Osteocyte (in vitro differentiated cells): ENCODE measurements at places on chromosomes 7 and 10. TPM values are rescaled to one million over a fixed set of nuclear protein-coding genes. Genes with fewer than 3 reads are reported as not detected.

DNA sequence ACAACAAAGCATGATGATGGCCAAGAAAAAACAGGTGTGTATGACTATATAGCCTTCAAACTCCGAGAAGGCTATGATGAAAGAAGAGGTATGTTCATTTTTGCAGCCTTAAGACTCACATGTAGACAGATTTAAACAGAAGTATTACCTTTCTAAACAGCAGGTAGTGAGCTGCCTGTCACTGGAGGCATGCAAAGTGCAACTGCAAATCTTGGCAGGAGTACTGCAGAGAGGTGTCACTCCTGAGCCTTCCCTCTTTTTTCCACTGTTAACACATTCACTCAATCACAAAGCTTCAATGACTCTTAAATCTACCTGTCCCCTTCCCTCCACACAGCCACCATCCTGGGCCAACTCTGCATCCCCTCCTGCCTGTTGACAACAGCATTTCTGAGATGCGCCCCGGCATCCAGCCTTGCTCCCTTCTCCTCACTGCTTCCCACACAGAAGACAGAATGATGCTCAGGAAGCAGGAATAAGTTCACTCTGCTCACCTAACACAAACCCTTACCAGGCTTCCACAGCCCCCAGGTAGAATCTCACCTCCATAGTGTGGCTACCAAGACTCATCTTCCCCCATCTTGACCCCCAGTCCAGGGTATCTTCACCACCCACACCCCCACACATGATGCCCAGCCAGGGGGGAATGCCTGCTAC, 161.9 kb upstream of the ZMIZ1 start:
- DNase-seq, result peak; percentile 6

DNA sequence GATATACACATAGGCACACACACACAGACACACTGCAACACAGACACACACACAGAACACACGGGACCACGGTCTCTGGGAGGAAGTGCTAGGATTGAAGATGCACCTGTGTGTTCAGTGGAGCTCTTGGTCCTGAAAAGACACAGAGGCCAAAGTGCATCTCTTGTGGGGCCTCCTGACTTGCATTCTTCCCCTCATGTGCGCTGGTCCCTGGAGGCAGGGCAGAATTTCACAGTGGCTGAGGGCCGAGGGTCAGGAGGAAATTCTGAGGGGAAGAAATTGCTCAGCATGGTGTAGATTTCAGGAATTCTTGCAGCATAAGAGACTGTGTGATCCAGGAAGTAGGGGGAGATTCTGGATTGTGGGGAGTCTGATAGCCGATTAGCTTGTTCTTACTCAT, 35.9 kb downstream of the WDFY4 start:
- DNase-seq, result no peak

DNA sequence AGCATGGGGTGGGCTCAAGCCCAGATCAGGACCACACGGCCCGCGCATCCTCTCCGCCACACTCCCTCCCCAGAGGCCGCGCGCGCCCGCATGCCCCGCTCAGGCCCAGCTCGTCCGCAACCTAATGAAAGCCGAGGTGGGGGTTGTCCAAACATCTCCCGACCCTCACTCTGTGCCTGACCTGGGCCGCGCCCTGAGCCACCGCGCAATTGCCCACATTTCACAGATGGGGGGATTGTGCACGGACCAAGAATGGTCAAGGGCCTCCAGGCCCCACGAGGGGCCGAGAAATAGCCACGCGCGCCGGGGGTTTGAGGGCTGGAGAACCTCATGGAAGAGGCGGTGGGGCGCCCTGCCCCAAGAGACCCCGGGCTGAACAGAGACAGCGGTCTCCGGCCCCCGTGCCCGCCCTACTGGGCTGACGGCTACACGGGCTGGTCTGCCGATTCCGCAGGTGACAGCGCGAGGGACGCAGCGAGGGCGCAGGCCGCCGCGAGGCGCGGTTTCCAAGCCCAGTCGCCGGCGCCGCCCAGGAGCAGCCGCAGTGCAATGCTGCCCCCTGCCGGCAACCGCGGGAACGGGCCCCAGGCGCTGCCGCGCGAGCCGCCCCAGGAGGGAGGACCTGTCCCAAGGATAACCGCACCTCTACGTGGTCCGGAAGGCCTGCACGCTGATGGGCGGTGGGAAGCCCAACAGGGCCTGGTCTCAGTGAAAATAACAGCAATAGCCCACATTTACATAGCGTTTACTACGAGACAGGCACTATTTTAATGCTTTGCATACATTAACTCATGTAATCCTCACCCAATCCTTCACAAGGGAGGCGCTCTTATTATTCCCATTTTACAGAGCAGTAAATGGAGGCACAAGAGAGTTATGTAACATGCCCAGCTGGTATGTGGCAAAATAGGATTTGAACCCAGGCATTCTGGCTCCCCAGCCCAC, 10.5 kb upstream of the GRID1 start:
- peak; percentile 96 for DNase-seq

DNA sequence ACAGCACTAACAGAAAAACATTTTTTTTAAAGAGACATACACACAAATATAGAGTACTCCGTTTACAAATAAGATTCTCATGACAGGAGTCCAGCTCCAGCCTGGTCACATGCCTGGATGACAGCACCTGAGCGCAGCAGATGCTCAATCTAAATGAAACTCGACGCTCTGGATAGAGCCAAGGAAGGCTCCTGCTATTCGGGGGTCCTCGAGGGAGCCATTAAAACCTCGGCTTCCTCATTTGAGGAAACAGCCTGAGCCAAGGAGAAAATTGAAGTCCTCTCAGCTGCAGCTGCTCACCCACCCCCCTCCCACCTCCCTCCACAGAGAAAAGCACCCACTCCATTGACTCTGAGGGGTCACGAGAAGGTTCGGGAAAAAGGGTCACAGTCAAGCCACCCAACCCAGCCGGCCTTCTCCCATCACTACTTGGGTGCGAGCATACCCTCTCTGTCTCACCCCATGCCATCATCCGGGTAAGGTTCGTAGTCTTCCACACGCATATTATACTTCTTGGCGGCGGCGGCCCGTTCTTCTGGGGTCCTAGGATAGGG, 673 bp downstream of the NDUFB8 start:
- peak; percentile 25 for DNase-seq

DNA sequence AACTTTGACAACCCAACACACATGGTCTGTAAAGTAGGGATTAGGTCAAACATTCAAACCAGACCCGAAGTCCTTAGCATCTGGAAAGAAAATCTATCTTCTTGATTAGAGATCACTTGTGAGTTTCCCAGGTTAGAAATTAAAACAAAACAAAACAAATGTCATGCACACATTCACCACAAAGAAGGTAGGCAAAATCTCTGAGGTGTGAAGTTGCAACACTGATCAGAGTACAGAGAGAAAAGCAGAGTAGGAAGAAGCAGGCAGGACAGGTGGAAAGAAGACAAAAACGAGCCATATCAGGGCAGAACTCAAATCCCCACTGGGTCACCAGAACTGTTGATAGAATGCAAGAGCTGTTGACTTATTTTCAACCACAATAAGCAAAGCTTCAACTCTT, 102.8 kb upstream of the THSD7A start:
- no peak for DNase-seq

DNA sequence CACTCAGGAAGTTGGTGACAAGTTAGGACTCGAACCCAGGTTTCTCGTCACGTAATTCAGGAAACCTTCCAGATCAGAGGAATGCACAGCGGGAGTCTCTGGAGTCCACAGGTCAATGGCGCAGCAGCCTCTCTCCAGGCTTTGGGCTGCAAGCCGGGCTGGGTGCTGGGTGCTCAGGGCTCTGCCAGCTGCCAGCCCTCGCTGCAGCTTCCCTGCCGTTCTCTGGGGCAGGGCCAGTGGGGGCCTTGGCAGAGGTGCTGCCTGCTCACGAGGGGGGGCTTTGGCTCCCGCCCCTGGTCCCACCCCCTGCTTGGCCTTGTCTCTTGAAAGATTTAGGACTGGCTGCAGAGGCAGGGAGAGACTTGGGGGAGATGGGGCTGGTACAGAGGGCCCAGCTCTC, at the start of gene TACR2:
TACR2 (minus strand) TSS at position 224 of the 400 bp plus-strand sequence. CDS start 595 bp downstream, outside the sequence.
- DNase-seq, result no peak

DNA sequence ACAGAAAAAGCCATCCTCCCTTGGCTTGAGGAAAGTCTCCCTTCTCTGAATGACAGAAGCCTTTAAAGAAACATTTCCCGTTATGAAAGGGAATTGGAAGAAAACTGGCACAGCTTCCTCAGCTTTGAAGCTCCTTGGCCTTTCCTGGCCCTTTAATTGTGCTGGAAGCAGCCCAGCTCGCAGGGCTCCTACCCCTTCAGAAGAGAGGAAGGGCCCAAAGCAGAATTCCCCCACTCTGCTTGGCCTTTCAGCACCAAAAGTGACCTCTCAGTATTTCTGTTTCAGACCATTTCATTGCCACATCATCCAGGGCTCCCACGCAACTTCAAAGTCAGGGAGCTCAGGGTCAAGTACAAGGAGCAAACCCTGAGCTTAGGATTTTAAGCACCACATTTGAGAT, 4.2 kb downstream of the AFAP1L2 start:
- no peak for DNase-seq

DNA sequence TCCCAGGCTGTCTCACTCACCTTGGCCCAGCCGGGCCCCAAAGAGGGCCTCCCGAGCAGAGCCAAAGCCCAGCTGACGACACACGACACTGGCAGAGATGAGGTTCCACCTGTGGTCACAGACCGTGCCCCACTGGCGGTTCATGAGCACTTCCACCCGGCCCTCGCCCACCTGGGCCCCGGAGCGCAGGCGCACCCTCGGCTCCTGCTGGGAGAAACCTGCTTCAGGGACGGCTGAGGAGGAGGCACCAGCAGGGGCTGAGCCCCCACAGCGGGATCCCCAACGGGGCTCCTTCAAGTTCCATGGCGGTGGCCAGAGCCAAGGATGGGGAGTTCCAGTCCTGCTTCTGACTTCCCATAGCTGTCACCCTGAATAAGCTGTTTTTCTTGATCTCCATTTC, 10.0 kb downstream of the LOXL4 start:
- DNase-seq, result no peak

GRCh38 chr10:73772281-73773151, 9.3 kb upstream of the CHCHD1 start:
- peak; percentile 96 for DNase-seq

DNA sequence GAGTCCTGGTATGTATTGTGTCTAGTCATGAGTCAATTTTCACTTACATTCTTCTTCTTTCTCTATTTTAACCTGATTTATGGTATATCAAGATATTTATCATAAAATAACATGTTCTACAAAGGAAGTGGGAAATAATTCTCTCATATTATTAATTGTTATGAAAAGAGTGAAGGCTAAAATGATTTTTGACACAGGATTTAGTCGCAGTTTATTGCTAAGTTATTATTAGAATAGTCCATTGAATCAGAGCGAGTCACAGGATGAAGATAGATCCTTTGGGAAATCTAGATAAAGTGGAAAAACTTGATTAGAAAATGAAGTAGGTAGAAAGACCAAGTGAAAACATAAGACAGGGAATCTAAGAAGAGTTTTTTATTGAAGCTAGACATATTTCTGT, 184.3 kb upstream of the DGKB start:
- no peak for DNase-seq

GRCh38 chr7:41003611-41003940, 699.3 kb downstream of the INHBA start:
- no peak for DNase-seq

- no peak for DNase-seq
Measured at GRCh38 chr10:70677620-70678249, 5.4 kb downstream of the ADAMTS14 start.

- DNase-seq, result no peak
Measured at GRCh38 chr10:114471906-114472876, 67.9 kb upstream of the AFAP1L2 start.

DNA sequence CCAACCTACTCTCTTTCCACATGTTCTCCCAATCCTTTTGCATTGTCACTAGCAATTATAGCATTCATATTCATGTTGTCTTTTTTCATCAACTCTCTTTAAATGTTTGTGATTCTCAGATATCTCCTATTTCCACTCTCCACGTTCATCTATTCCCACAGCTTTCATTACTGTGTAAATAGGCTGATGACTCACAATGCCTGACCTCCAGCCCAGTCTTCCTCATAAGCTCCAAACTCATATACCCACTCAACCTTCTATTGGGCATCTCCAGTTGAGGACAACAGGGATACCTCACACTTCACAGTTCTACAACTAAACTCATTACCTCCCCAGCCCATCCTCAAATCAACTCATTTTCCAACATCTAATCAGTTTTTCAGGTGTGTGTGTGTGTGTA, 194.1 kb downstream of the DGKI start:
- DNase-seq, result no peak

GRCh38 chr7:93232673-93233018, 480 bp downstream of the VPS50 start:
- DNase-seq, result no peak

GRCh38 chr7:6430271-6430940, 17.3 kb downstream of the DAGLB start:
- no peak for DNase-seq

DNA sequence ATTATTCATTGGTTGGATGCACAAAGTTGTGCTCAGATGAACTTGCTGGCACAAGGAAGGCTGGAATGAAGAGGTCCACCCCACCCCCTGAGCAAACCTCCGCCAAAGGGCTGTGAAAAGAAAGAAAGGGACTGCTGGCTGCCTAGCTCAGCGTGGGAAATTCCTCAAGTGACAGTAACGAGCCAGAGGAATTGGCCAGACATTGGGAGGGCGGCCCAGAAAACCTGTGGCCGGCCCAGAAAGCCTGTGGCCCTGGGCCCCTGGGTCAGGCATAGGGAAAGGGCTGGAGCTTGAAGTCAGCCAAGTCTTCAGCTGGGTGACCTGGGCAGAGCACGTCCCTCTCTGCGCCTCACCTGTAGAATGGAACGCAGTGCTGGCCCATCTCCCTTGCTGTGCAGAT, 30.6 kb upstream of the CTBP2 start:
- DNase-seq, result peak; percentile 65

DNA sequence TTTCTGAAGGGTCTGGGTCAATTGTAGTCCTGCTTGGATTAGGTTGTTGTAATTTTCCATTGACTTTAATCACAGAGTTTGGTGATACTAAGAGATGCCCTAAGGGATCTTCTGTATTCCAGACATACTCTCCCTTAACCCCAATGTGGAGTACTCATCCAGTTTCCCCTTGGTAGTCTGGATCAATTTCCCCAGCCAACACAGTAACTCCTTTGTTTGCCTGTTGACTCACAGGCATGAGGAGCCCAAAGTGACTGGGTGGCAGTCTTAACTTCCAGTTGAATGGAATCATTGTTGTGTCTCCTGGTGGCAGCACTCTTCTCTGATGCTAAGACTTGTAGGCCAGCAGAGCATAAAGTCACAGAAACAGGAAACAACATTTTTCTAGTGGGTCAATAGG, 41.5 kb upstream of the PIK3CG start:
- DNase-seq, result no peak

DNA sequence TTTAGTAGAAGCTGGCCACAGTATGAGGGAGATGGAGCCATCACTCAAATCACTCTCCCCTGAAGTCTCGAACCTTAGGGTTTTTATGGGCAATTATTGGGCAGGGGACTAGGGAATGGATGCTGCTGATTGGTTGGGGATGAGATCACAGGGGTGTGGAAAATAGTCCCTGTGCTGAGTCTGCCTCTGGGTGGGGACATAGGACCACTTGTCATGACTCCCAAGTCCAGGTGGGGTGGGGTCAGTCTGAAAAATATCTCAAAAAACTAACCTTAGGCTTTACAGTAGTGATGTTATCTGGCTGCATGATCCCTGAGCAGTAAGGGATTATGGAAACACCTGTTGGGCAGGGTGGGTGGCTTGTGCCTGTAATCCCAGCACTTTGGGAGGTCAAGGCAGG, 98.6 kb downstream of the XRCC2 start:
- DNase-seq, result no peak

LRRN3 gene
- total RNA-seq, result 0.55 and 0.56 TPM in 2 replicates

ZNRF2 gene
- total RNA-seq, result 6.8 TPM in 2 replicates

CROT gene
- total RNA-seq, result 11.0 and 12.7 TPM in 2 replicates
